ENCODE measurements at places on chromosomes 6 and 20.

DNA sequence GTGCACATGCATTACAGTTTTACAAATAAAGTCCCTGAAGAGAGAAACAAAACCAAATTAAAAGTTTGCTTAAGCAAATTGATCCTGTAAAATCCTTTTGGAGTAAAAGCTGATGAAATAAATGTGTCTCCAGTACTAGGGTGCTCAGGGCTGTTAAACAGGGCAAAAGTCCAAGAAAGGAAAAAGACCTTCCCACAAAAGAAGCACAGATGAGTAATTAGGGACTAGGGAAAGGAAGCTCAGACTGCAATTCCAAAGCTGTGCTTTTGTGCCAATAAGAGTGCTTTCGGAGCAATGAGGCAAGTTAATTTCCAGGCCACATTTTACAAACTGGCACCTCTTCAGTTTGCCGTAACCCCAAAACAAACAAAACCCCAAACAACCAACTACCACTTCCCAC is 10.4 kb upstream of the RNF182 start:
- no peak for DNase-seq

DNA sequence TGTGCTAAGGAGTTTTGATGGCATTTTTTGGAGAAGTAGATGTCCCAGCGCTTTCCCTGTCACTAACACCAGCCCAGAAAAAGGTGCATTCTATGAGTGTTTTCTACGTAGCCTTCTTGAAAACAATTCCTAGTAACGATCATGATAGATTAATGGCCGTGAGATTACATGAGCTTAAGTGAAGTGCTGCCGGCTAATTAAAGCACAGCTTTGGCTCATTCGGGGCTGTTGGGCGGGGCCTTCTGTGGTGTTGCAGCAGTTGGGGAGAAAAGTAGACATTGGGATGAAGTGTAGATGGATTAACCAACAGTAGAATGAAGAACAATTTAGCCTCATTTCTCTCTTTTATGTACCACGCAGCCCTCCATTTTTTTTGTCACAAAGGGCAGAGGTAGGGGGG is 20.8 kb upstream of the TRAF3IP2 start:
- no peak for DNase-seq

DNA sequence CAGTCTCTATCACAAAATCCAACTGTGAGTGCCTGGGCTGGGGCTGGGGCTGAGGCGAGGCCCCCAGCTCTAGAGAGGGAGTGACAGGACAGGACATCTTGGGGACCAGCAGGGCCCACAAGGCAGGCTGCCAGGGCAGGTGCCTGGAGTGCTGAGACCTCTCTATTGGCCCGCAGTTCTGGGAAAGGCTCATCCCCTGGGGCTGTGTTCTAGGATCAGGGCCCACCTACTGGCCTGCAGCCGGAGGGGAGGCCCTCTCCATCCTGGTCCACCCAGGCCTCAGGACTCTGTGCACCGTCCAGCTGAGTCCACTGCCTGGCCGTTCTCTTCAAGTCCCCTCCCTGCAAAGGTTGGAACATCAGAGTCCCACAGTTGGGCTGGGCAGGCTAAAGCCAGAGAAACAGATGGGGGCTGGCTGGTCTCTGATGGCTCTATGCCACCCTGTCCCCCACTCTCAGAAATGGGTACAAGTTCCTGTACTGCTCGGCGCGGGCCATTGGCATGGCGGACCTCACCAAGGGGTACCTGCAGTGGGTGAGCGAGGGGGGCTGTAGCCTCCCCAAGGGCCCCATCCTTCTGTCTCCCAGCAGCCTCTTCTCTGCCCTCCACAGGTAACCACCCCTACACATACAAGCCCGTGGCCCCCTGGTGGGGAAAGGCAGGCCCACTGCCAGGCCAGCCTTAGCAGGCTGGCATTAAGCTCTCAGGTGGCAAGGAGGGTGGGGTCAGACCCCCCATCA is 9.0 kb downstream of the EMILIN3 start:
- no peak for DNase-seq

DNA sequence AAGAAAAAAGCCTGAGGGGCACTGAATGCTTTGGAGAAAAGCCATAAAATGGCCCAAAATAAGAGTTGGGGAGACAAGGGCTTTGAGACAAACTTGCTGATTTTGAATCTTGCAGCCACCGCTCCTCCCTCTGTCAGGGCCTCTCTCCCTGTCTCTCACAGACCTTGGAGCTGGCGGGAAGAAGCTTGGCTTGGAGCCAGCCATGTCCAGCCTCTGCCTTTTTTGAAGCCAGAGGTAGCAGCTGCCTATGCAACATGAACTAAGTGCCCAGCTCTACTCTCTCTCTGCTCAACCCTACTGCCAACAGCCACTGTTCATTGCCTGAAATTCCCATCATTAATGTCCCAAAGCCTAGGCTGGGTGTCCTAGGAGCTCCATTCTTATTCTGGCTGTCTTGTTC is 63.7 kb upstream of the CTNNBL1 start:
- DNase-seq, result no peak

GRCh38 chr20:5526516-5526915 is 209.8 kb upstream of the PROKR2 start:
- no peak for DNase-seq

DNA sequence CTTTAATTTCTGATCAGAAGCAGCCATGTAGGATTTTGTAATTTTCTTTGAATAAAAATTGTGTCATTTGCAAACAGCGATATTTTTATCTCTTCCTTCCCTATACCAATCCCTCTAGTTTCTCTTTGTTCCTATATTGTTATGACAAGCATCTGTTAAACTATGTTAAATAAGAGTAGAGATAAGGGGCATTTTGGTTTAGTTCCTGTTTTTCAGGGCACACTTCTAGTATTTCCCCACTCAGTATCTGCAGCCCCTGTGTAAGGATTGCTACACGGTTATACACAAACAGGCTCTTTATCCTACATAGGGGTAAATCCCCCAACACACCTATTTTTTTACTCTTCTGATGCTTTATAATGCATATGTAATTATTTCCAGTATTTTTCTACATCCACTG is 42.1 kb downstream of the TRERF1 start:
- DNase-seq, result no peak

- DNase-seq, result no peak
These were observed 32.7 kb downstream of the TOX2 start for GRCh38 chr20:43947316-43947710.

- DNase-seq, result no peak
These were observed 27.2 kb downstream of the FYN start for GRCh38 chr6:111846066-111846465.

GRCh38 chr6:33451606-33452005 is 2.8 kb upstream of the ZBTB9 start:
- DNase-seq, result no peak

- DNase-seq, result no peak
These were observed 33.0 kb downstream of the PRPH2 start for GRCh38 chr6:42689371-42689770.

DNA sequence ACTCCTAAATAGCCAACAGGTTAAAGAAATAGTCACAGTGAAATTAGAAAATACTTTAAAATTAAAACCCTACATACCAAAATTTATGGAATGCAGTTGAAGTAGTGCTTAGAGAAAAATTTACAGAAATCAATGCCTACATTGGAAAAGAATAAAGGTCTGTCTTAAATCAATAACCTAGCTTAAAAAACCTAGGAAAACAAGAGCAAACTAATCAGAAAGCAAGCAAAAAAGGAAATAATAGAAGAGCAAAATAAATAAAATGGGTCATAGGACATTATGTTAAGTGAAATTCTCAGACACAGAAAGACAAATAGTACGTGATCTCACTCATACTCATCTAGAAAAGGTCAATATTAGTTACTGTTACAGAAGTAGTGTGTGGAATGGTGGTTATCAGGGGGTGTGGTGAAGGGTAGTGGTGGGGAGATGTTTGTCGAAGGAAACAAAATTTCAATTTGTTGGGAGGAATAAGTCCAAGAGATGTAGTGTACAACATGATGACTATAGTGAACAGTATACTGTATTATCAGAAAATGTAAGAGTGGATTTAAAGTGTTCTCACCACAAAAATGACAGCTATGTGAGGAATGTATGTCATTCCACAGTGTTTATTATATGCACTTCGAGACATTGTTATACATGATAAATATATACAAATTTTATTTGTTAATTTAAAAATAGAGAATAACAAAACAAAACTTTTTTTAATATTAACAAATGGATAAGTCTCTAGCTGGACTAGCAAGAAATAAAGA is 423.6 kb downstream of the CDH26 start:
- DNase-seq, result no peak

GRCh38 chr20:58433029-58433647 is 44.1 kb downstream of the VAPB start:
- no peak for DNase-seq

DNA sequence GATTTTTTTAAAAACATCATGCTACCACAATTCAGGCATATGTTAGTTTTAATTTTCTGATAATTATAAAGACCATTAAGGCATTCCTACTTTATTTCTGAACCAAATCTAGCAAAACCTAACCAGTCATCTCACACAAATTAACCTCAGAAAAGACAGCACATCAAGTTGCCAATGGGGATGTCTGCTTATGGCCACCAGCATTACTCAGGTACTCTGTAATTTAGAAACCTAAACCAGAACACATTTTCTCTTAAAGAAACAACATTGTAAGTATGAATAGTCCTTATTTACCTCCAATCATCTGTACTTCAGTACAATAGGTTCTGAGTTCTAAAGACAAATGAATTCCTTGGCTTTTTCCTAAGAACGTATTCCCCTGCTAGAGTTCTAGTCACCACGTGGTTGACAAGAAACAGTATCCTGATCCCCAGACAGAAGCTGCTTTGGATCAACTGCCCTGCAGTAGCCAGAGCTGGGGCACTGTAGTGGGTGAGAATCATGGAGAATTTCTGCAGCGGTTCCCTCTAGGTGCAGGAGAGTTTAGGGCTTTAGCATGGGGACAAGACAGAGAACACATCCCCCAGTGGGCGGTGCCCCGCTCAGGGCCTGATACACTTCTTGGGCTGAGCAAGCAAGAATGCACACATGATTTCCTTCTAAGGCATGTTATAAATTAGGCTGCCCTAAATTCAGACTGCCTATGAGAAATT is 15.4 kb downstream of the GCLC start:
- no peak for DNase-seq

- no peak for DNase-seq
These were observed 71.8 kb upstream of the FBXO30 start for GRCh38 chr6:145886228-145886956.

DNA sequence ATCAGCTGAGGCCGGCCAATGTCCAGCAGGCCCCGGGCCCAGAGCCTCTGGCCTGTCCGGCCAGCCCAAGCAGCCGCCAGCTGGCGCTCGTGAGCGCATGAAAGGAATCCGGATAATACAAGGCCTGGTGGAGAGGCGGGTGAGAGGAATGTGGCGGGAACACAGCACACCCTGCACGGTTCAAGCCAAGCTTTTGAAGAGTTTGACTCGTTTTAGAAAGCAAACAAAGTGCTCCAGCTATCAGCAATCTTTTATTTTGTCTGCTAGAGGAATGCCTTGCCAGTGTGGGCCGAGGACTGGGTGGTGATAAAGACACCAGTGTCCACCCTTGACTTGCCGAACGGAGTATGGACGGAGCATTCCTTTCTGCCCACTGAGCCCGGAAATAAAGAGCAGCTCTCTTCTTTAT is 9.3 kb upstream of the NEDD9 start:
- DNase-seq, result no peak

- DNase-seq, result no peak
These were observed 182.0 kb upstream of the MYLIP start for GRCh38 chr6:15946701-15947385.

- DNase-seq, result no peak
These were observed 39.6 kb downstream of the TPD52L1 start for GRCh38 chr6:125193208-125193607.

DNA sequence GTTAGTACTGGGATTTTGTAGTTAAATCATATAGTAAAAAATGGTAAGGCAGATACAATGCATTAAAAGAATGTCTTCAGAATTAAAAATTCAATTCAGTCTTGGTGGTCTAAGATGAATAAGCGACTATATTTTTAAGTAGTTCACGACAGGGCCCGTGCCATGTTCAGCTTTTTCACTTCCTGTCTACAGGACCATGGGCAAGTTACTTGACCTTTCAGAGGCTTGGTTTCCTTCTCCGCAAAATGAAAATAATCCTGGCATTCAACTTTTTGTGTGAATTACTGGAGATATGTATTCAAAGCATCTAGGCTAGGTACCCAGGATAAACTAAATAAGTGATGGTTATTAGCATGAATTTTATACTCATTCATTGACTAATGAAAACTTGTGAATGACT is 216.0 kb downstream of the BTBD9 start:
- no peak for DNase-seq

GRCh38 chr6:44052419-44053023 is 74.7 kb downstream of the MRPL14 start:
- DNase-seq, result no peak

DNA sequence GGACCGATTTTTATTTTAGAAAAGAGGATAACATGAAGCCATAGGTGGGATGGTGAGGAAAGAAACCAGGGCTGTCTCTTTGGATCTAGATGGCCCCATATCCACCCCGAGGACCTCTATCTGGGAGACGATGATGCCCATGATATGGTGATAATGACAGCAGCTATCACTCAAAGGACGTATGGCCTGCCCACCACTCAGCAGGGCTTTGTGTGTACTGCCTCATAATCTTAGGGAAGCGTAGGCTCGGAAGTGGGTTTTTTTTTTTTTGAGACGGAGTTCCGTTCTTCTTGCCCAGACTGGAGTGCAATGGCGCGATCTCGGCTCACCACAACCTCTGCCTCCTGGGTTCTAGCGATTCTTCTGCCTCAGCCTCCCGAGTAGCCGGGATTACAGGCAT is 8.2 kb upstream of the TAF8 start:
- no peak for DNase-seq

DNA sequence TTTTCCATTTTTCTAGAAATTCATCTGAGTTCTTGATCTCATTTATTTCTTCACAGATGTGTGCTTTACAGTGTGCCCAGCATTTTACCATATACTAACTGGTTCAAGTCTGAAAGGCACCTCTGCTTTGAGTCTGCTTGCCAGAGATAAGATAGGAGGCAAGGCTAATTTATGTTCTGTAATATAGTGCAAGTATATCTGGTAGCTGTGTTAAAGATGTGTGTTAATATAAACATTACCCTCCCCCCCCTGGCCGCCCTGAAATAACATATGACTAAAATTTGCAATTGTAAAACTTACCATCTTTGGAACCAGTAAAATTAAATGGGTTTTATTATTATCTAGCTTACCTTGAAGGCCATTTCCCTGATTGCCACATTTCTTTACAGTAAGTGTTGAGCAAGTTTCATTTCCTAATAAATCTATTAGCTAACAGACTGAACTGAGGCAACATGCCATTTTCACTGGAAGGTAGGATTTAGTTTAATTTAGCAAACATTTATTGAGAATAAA is 2.7 kb downstream of the FBXO9 start:
- no peak for DNase-seq

DNA sequence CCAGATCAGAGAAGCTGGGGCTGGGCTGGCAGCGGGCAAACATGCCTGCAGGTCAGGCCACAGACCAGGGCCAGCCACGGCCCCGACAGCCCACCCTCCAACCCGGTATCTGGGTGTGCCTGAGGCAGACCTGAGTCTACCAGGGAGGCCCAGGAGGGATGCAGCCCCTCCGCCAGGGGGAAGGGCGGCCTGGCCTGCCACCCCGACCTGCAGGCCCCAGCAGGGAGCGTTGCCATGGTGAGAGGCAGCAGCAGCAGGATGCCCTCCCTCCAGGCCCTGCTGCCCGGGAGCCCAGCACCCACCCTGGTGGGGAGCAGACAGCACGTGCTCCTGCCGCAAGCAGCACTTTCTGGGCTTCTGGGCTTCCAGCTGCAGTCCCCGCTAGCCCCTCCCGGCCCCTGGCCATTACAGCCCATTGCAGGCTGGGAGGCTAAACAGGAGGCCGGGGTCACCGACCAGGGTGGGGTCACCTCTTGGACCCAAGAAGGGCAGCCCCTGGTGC is 3.8 kb upstream of the EEF1A2 start:
- DNase-seq, result no peak

Measured in activated T-helper 1 cell treated with anti-CD3 and anti-CD28 coated beads, Interleukin-2, amount 50 U/mL, for 16 hours (primary cell).